ENCODE measurements at places on chromosomes 11 and 22. TPM values are rescaled to one million over a fixed set of nuclear protein-coding genes. Genes with fewer than 3 reads are reported as not detected.

TIMM10 gene
- total RNA-seq: 69.0 TPM

ARL2 gene
- 67.8 TPM for total RNA-seq

MMP13 gene
- 0.07 TPM for total RNA-seq

IFITM5 gene
- total RNA-seq: not detected

STX5 gene
- 47.2 TPM for total RNA-seq

All from nasal cavity respiratory epithelium epithelial cell of viscerocranial mucosa (primary cell).